ENCODE measurements at places on chromosomes 5 and 9.

DNA sequence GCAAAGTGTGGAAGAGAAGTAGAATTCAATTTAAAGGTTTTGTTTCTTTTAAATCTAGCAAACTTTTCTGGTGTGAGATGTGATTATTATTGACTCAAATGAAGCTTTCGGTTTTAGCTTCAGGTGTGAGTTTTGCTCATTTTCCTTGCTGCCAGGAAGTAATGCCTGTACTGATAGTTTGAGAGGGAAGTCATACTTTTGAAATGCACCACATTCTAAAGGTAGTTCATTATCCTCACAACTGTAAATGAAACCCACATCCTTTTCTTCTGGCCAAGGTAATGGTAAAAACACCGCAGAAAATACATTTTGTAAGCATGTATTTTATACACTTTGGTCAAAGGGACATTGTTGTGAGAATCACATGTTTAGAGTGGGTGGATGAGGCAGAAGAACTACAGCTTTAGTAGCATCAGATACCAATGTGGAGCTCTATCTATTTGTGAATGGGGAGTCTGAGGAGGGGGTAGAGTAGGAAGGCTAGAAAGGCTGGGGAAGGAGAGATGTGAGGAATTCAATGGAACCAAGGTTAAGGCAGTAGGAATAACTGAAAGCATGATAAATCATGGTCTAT, 167.0 kb upstream of the CDKN2B start:
- no peak for DNase-seq

DNA sequence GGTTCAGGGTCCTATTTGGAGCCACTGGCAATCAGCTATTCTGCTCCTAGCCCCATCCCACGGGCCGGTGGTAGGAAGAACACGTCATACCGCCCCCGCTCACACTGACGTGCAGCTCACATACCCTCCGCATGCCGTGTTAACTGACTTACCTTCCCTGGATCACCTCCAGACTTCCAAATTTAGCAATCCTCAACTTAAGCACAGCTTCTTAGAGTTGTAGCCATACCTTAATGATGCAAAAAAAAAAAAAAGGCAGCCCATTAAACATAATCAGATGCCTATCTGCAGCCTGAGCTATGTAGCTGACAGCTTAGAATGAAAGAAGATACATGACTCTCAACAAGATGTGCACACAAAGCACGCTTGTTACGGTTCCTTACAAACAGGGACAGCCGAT, 93.0 kb downstream of the IRX2 start:
- DNase-seq, result no peak

DNA sequence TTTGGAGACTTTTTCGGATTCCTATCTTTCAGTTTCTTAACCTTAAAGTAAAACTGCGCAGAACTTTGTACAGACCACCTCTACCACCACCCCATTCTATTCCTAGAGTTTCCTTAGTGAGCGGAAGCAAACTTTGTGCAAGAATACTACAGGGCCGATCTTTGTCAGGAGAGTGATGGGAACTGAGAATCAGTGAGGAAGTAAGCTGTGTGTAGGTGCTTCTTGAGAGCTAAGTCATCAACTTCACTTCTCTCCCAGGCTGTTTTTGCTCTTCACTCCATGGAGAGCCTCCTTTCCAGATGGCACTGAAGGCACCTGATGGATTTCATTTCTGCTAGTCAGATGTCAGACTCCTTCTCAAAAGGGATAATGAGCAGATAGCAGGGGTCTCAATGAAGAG, 127.3 kb downstream of the SPATA31D1 start:
- no peak for DNase-seq

GRCh38 chr9:22204240-22204639, 195.1 kb upstream of the CDKN2B start:
- DNase-seq, result no peak

DNA sequence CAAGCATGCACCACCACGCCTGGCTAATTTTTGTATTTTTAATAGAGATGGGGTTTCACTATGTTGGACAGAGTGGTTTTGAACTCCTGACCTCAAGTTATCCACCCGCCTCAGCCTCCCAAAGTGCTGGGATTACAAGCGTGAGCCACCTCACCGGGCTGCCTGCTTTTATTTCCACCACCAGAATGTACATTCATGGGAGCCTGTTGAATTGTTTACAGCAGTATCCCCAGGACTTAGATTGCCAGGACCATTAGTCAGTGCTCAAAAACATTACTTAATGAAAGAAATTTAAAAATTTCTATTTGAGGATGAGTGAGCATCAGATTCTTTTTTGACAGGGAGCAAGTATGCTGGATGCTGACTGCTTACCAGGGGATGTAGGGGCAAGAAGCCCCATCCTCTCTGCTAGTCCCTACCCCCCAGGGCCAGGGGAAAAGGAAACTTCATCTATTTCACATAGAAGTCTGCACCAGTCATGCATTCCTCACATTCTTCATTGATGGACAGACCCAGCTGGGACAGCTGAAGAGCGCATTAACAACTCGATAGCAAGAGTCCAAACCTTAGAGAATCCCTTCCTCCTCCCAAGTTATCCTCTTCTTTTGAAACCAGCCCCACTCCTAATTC, 10.3 kb upstream of the RGMB start:
- no peak for DNase-seq

DNA sequence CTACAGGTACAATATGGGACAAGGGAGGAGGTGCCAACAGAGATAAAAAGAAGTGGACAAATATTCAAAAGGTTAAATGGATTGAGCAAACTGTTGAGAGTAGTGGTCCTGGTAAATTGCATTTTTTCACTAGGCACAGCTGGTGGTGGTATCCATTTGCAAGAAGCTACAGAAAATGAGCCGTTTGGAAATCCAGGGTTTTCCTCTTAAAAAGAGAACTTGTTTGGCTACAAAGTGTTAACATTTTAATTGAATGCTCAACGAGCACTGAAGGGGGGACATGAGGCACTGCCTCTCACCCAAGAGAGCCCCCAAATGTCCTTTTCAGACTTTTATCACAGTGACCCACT, 491 bp upstream of the ZCCHC9 start:
- no peak for DNase-seq

DNA sequence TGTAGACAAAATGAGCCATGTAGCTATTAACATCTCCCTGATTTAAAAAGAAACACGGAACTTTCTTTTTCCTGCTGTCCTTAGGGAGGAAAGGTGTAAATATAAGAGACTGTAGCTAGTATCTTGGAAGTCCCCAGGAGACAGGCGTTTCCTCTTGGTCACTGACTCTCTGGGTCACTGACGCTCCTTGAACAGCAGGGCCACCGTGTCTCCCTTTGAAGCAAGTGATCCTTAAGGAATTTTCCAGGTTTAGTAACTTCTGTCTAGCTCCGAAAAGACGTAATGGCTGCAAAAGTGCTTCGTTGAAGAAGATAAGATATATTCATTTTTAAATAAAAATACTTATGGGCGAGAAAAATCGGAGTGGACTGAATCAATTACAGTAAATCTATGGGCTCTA, 745 bp upstream of the CLTA start:
- no peak for DNase-seq

- DNase-seq, result no peak
Measured at GRCh38 chr9:137631345-137632229, 12.8 kb downstream of the EHMT1 start.

- DNase-seq, result no peak
Measured at GRCh38 chr9:130209422-130209821, 37.2 kb downstream of the NCS1 start.

DNA sequence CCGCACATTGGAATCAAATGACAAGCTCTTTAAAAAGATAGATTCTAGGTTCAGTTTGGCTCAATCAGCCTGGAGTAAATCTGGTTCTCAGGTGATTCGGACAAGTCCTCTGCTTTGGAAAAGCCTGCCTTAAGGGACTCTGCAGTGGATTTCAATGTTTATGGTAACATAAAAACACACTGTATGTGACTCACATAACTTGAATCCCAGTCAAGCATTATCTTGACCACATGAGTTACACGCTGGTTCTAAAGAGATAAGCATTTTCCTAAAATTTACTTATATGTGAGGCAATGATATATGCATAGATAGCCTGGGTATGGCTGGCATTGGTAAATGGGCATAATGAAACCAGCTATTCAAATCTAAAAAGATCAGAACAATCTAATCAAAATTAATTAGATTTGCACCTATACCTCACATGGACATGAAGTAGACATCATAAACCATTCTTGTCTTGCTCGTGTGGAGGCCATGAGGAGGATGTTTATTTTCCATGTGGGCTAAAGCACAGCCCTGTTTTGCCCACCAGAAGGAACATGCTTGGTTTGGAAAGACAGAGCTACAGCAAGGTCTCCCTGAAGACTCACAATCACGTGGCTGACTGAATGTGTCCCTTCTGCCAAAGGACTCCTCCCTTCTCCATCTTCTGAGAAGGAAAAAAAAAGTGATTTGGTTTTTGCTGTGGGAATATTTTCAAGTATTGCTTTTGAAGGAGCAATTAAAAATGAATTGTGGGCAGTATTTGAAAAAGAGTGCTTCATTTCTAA, 351.7 kb downstream of the DIRAS2 start:
- DNase-seq, result no peak

DNA sequence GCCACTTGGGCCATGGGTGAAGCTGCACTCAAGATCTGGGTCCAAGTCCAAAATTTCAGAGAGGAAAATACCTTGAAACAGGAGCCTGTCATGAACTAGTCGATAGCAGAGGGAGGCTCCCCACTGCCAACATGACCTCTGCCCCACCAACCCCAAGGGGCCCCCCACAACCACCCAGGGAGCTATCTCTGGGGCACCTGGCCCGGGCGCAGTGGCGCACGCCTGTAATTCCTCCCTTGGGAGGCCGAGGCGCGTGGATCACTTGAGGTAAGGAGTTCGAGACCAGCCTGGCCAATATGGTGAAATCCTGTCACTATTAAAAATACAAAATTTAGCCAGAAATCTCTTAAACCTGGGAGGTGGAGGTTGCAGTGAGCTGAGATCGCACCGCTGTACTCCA, 20.1 kb upstream of the HMCN2 start:
- no peak for DNase-seq

DNA sequence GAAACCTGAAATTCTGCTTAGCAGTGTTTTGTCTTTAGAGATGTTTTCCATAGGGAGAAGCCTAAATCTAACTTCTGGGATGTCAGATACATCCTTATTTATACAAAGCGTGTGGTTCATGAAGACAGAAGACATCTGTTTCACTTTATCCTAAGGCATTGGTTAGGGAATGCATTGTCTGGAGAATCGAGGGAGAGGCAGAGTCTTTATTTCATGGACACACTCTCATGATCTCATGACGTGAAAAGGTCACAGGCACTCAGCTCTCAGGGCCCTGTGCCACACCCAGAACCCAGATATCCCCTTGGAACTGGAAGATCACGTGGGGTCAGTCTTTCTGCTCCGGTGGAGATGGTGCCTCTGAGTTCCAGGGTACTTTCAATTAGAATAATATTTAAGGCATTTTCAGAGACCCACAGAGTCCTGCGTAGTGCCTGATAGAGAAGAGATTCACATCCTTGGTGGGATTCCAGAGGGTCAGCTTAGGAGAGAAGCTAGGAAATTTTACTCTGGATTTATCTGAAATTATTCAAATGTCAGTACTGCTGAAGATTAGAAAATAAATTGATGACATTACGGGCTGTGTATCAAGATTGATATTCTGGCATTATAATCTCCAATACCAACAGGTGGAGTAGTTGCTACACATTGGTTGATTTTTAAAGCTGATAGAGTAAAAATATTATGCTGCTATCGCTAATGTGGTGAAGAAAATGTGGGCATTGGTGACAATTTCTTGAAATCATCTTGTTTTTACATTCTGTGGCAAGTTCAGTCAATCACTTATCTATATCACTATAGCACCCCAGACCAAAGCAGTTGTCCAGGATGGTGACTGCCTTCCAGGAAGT, 378.3 kb downstream of the MTRR start:
- no peak for DNase-seq

- no peak for DNase-seq
Measured at GRCh38 chr9:131799177-131799823, 59.4 kb upstream of the RAPGEF1 start.

GRCh38 chr9:129231022-129231739, 53.1 kb upstream of the IER5L start:
- no peak for DNase-seq

GRCh38 chr5:16866795-16867576, 69.1 kb downstream of the MYO10 start:
- no peak for DNase-seq

GRCh38 chr5:32767948-32768467, 56.9 kb downstream of the NPR3 start:
- no peak for DNase-seq

DNA sequence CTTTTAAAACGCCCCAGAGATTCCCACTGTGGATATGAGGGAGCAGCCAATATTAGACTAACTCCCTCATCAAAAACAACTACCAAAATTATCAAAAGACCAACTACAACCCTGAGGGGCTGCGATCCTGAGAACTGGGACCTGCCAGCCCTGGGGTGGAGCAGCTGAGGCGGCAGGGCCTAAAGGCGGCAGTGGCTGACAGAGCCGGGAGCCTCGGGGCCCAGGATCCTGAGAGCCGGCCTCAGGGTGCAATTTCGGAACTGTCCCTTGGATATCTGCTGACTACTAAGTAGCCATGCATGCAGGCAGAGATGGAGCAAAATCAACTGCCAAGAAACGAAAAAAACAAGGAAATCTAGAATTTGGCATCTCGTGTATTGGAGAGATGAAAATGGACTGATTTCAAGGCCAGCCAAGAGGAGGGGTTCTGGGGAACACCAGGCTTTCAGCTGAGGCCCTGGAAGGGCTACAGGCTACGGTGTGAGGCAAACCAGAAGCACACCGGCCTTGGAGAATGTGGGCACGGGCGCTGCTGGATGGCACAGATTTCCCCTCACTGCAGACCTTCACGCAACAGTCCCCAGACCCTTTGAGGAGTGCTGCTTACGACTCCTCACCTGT, 63.6 kb upstream of the UBAC1 start:
- peak; percentile 40 for DNase-seq

- peak; percentile 9 for DNase-seq
Measured at GRCh38 chr5:92519811-92520632, 1061.0 kb downstream of the NR2F1-AS1 start.

- no peak for DNase-seq
Measured at GRCh38 chr9:19102181-19102630, 498 bp downstream of the HAUS6 start.

DNA sequence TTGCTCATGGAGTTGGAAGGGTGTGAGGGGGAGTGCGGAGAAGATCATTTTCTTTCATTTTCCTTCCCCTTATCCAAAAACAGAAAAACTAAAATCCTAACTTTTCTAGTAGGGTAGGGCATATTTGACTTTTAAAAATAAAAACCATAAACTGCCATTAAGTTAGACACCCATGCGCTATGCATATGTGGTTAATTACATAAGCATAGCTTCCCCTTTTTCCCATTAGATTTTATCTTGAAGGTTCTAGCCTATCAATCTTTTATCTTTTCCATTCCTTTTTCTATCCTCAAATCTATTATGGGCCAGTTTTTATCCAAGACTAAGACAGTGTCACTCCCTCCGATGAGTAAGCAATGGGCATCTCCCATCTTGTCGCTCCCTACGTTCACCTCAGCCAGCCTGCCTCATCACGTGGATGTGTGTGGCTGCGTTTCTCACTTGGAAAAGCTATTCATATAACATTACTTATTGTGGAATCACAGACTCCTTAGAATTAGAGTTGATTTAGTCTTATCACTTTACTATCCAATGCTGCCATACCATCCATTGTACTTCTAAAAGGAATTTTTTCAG, 49.2 kb downstream of the PCSK5 start:
- no peak for DNase-seq

All from spinal cord (tissue), 10 donors.